ENCODE measurements at places on chromosomes 3 and 15.
A peak's percentile ranks its signal among the peaks of the same experiment; 100 is the strongest.

- DNase-seq, result no peak
Observed at GRCh38 chr3:29545615-29546014, 264.7 kb downstream of the RBMS3 start.

- no peak for DNase-seq
Observed at GRCh38 chr3:99509224-99509623, 129.2 kb upstream of the COL8A1 start.

- DNase-seq, result no peak
Observed at GRCh38 chr3:136249593-136249992, 547 bp upstream of the PCCB start.

GRCh38 chr3:25265284-25265683 is 162.8 kb upstream of the RARB start:
- DNase-seq, result no peak

DNA sequence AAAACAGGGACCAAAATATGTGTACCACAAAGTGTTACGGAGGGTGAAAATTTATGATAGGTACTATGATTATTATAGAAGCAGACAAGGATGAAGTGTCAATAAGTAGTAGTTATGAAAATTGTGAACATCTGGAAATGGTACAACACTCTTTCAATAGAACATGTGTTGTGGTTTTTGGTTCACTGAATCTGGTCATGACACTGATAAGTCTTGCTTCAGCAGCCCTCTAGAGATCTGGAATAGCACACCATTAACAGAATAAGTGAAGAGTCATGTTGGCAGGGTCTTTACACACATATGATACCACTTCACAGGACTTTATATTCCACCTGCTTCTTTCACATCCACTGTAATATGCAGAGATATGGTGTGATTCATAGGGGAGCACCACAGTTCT is 985.2 kb upstream of the SEMA6D start:
- no peak for DNase-seq

- no peak for DNase-seq
Observed at GRCh38 chr3:121660356-121661171, at the start of gene HCLS1. Gene HCLS1 (minus strand): TSS chr3:121660903. CDS start chr3:121658347, 2,556 bp downstream.

- DNase-seq, result no peak
Observed at GRCh38 chr3:45210308-45211041, 15.6 kb downstream of the TMEM158 start.

- DNase-seq, result no peak
Observed at GRCh38 chr3:52322466-52322865, 6.3 kb downstream of the DNAH1 start.

- DNase-seq, result no peak
Observed at GRCh38 chr3:4582624-4583023, 89.5 kb downstream of the ITPR1 start.

- DNase-seq, result no peak
Observed at GRCh38 chr3:169008776-169009358, 654.6 kb downstream of the MECOM start.

GRCh38 chr3:171566803-171567422 is 106.7 kb upstream of the TNIK start:
- DNase-seq, result peak; percentile 38

- no peak for DNase-seq
Observed at GRCh38 chr15:49331951-49332350, 91.1 kb upstream of the FGF7 start.

DNA sequence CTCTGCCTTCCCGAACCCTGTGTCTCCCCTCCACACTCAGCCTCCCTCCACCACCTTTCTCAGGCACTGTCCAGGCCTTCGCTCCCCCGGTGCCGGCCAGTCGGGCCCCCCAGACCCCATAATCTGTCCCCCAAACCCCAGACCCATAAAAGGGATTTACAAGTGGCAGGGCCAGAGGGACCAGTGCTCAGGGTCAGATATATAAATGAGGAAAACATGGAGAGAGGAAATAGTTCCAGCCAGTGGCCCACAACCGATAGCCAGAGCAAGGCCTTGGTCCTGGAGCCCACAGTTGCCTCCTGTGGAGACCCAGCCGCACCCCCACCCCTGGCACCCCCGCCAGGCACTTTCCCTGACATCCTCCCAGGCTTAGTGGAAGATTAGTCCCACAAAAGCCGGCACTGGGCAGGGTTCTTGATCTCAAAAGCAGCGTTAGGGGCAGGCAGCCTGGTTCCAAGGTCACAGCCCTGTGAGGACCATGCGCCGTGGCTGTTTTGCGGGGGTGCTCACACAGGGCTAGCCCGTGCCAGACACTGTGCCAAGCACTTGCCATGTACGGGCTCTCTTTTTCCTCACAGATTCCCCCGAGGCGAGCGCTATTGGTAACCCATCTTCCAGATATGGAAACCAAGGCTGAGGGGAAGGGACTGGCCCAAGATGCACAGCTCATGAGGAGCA is 1.1 kb upstream of the PLXND1 start:
- no peak for DNase-seq

DNA sequence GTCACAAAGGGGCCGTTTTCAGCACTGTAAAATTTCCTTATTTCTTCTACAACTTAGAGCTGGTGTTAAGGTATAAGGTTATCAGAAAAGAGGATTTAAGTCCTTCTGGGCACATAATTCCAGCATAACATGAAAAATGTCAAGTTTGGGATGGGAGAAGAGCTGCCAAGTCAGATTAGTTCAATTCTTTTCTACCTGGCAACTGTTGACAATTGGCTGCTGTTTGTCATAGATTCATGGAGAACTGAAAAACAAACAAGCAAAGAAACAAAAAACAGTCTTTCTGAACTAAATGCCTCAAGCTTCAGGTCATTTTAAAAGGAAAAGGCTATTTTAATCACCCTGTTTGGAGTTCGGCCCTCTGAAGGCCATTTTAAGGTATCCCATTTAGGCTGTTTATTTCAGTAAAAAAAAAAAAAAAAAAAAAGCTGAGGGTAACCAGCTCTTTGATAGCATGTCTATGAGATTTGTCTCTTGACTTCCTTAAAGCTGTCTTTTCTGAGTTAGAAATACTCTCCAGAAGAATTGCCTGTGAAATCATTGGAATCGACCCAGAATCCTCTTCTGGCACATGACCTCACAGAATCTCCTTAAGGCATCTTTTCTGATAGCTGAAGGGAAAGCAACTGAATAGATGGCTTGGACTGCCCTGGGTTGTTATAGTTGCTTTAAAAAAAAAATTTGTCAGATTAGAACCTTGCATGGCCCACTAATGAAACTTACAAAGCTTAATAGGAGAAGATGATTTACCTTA is 173.3 kb downstream of the SEMA6D start:
- no peak for DNase-seq

DNA sequence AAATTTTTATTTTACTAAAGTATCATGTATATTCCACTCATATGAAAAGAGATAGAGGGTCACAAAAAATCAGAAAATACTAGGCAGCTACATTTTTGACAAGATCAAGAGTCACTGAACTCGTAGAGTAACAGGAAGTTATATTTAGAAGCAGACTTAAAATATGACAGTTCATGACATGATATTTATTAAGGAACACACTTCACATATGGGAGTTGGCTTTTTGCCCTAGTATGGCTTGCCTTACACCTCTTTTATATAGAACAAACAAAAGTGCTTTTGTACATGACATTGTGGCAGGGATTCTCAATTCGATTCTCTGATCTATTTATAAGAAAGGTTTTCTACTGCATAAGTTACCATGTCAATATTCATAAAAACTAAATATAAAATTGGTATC is 80.1 kb upstream of the GBE1 start:
- no peak for DNase-seq

- no peak for DNase-seq
Observed at GRCh38 chr3:111302063-111302462, 230.4 kb downstream of the NECTIN3 start.

- no peak for DNase-seq
Observed at GRCh38 chr15:28963711-28964081, 77.9 kb downstream of the APBA2 start.

GRCh38 chr15:89556413-89557262 is 18.6 kb upstream of the TICRR start:
- DNase-seq, result peak; percentile 57

- DNase-seq, result no peak
Observed at GRCh38 chr3:48716508-48716981, 476 bp downstream of the IP6K2 start.

- no peak for DNase-seq
Observed at GRCh38 chr15:64622410-64623260, 152.8 kb downstream of the RBPMS2 start.

DNA sequence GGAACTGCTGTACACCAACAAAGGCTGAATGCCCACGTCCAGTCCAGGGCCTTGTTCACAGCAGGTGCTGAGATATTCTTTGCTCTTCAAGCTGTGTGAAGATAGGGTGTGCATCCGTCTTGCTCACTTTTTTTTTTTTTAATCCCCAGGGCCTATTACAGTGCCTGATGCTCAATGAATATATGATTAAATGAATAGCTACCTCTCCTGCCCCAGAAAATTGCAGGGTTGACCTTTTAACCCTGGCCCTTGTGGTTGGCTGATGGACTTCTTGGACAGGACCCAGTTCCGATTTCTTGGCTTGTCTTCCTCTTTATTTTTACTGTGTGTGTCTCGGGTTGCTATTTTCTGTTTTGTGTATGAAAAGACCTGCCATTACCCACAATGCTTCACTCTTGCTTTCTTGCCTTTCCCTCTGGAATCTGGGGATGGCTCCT is 2.9 kb upstream of the FYTTD1 start:
- DNase-seq, result no peak

DNA sequence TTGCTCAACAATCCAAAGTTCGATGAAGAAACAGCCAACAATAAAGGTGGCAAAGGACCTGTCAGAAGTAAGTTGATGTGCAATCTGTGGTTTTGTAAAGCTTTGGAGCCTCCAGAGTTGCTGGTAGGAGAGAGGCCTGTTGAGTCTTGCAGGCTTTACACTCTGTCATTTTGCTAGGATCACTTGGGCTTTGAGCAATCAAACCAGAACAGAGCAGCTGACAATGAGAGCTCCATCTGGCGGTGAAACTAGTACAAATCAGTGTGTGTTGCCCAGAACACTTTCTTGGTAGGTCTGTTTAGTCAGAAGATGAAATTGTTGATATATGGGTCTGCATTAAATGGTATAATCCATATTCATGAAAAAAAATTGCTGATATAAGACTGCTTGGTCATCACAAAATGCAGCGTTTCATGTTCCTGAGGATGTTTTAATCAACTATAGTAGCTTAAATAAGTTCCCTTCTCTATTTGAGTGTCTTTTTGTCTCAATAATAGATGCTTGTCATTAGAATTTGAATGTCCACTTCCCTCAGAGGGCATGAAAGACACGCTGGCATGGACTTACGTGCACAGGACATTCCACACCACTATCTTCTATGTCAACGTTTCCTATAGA is 25.7 kb downstream of the TMOD2 start:
- DNase-seq, result peak; percentile 80

DNA sequence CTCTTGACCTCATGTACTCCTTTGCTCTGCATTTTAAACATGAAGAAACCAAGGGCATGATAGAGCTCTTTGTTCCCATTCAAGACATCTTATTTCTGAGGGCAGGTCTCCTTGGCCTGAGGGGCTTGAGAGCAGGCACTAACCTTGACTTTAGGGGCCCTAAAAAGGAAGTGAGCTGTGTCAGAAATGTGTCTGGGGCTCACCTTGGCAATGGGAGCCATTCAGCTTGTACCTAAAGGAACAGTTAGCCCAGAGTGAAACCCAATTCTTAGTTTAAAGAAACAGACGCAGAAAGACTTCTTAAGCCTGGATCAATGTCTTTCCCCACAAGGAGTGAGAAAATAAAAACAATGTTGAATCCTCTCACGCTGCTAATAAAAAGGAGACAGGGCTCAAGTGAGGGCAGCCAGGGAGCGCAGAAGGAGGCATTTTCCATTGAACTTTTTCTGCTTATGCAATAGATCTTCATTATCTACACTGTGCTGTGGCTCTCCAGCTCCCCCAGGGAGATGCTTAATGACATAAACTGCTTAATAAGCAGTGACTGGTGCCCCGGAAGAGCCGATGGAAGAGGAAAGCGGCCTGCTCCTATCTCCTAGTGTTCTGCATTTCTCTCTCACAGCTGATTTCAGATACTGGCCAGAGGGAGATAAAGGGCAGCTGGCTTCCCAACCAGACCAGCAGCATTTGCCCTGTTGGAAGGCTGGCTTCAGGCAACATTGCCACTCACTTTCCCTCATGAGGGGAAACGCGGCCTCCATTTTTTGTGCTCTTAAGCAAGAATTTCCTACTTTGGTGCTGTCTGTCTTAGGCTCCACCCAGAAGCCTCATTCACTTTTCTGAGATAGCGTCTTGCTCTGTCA is 152.0 kb downstream of the OPA1 start:
- DNase-seq, result no peak

DNA sequence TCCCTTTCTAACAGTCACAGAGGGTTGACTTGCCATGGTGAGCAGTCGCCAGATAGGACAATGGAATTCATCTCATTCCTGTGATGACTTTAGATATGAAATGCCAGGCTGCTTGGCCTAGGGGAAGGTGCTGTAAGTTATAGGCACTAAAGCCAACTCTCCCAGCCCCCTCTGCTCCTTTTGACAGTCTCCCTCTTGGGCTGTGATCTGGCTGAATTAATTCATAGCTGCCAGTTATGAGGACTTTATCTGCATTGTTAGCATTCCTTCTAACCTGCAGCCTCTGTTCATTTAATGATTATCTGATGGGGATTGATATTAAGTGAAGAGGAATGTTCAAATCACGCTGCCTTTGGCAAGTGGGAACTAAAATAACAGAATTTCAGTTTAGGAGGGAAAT is 427.1 kb upstream of the RASGRP1 start:
- no peak for DNase-seq

DNA sequence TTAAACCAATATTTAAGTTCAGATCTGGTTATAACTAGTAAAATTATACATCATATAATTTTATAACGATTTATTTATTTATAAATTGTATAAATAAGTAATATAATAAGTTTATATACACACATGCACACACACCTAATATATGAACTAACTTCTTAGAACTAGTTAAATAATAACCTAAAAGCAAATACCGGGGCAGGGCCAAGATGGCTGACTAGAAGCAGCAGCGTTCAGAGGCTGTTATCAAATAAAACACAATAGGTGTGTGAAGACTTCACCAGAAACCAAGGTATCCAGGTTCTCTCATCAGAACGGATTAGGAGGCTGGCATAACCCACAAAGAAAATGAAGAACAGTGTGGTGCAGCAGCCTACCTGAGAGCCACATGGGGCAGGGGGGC is 653.6 kb upstream of the CBLB start:
- DNase-seq, result no peak

DNA sequence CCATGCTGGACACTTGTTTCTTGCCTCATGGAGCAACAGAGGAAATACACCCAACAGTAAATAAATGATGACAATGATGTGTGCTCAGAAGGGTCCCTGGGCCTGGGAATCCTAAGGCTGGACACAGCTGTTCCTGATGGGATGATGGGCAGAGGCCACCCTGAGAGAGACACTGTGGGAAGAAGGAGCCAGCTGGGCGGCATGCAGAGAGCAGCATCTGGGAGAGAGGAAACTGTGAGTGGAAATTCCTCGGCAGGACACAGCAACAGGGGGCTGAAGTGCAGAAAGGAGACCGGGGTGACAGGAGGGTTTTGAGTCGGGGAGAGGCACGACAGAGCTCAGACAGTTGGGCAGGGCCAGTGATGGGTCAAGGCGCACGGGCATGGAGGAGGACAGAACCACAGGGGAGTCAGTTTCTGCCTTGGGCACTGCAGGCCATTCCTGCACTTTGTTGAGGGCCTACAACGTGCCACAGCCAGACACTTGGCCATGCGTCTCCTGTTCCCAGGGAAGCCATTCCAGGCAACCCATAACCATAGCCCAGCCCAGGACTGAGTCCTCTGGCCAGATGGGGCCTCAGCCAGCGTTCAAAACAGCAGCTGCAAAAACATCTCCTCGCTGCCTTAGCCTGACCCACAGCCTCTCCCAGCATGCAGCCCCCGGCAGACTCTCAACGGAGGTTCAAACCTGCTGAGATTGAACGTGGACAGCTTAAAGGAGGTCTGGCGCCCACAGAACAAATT is 36.7 kb upstream of the SLC6A1 start:
- no peak for DNase-seq
